ENCODE measurements at places on chromosomes 4 and X.

- no peak for DNase-seq
These were observed 22.1 kb downstream of the UBE2K start for GRCh38 chr4:39719804-39720580.

- DNase-seq = no peak
These were observed 99.5 kb downstream of the EFHC2 start for GRCh38 chrX:44244008-44244407.

DNA sequence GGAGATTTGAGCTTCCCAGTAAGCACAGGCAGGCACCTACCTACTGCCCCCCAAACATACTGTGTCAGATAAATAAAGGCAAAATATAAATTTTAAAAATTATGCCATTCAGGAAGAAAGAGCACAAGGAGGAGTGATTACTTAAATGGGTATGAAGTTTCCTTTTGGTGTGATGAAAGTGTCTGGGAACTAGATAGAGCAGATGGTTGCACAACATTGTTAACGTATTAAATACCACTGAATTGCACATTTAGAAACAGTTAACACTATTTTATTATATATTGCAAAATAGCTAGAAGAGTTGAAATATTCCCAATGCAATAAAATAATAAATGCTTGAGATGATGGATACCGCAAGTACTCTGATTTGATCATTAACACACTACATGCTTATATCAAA is 374.7 kb upstream of the FGF13 start:
- DNase-seq = no peak

DNA sequence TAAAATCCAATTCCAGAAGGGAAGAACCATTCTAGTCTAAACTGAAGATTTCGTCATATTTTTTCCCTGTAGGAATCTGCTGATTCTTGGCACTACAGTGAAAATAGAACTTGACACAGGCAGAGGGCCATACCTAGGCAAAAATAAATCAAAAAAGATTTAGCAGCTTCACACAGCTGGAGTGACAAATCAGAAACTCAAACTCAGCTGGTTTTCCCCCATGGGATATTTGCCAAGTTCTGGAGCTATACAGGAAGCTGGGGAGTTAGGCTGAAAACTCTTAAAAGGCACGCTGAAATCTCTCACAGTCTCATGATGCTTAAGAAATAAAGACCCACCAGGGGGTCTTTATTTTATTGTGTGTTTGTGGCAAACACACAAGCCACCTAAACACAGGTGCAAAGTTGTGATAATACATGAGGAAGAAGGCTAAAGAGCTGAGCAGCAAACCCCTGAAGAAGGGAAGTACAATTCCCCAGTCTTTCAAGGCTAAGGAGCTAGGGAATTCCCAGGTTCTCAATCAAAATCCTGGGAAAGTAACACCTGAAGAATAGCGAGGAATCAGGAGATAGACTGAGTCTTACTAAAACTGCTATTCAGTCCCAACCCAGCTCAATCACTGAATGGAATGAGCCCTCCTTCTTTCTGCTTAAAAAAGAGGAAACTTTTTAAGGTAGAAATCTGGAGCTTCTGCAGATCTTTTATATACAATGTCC is 32.1 kb upstream of the BEND2 start:
- DNase-seq = no peak

- DNase-seq = no peak
These were observed 1240.7 kb downstream of the C4orf33 start for GRCh38 chr4:130336585-130337217.

GRCh38 chrX:15607067-15607466 is 6.3 kb upstream of the ACE2 start:
- DNase-seq = no peak

- no peak for DNase-seq
These were observed 7.7 kb downstream of the GPR173 start for GRCh38 chrX:53056292-53056691.

DNA sequence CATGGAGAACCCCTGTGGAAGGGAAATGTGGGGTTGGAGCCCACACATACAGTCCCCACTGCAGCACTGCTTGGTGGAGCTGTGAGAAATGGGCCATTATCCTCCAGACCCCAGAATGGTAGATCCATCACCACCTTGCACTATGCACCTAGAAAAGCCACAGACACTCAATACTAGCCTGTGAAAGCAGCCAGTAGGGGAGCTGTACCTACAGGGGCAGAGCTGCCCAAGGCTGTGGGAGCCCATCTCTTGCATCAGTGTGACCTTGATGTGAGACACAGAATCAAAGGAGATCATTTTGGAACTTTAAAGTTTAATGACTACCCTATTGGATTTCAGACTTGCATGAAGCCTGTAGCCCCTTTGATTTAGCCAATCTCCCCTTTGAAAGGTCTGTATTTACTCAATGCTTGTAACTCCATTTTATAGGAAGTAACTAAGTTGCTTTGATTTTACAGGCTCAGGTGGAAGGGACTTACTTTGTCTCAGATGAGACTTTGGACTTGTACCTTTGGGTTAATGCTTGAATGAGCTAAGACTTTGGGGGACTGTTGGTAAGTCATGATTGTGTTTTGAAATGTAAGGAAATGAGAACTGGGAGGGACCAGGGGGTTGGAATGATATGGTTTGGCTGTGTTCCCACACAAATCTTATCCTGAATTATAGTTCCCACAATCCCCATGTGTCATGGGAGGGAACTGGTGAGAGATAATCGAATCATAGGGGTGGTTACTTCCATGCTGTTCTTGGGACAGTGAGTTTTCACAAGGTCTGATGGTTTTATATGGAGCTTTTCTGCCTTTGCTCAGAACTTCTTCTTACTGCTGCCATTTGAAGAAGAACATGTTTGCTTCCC is 352.6 kb downstream of the INPP4B start:
- no peak for DNase-seq
